ENCODE measurements at places on chromosomes 1 and 21. TPM values are rescaled to one million over a fixed set of nuclear protein-coding genes. Genes with fewer than 3 reads are reported as not detected.

GRCh38 chr1:110136911-110137310, 13.4 kb upstream of the SLC6A17 start:
- no peak for DNase-seq

DNA sequence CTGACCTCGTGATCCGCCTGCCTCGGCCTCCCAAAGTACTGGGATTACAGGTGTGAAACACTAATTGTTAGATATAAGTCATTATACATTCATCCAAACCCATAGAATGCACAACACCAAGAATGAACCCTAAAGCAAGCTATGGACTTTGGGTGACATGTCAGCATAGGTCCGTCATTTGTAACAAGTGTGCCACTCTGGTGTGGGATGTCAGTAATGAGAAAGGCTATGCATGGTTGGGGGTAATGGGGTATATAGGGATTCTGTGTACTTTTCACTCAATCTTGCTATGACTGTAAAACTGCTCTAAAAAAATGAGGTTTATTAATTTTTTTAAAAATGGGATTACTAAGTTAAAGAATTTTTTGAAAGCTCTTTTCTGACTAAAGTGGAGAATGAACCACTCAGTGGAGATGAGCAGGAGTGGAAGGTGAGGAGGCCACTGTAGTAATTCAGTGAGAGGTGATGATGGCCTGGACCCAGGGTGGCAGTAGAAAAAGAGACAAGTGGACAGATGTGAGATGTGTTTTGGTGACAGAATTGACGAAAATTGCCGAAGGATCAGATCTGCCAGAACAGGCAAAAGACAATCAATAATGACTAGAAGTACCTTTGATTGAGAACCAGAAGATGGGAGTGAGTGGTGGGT, 21.3 kb upstream of the S1PR1 start:
- no peak for DNase-seq

DNA sequence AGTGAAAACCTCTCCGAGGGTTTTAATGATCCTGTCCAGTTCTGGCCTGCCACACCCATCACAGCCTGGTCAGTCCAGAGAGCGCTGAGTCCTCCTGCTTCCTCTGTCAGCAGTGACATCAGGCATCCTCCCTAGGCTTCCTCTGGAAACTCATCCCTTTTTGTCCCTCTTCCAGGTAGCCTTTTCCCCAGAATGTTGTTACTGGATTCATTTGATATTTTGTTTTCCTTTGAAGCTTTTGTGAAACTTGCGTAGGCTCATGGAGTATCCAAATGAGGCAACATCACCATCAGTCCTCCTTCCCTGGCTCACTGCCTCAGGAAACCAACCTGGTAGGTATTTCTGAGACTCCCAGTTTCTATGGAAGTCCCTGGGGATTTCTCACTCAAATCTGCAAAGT, 27.0 kb upstream of the IGSF3 start:
- no peak for DNase-seq

- no peak for DNase-seq
Measured at GRCh38 chr1:77768006-77768405, 8.4 kb upstream of the USP33 start.

DNA sequence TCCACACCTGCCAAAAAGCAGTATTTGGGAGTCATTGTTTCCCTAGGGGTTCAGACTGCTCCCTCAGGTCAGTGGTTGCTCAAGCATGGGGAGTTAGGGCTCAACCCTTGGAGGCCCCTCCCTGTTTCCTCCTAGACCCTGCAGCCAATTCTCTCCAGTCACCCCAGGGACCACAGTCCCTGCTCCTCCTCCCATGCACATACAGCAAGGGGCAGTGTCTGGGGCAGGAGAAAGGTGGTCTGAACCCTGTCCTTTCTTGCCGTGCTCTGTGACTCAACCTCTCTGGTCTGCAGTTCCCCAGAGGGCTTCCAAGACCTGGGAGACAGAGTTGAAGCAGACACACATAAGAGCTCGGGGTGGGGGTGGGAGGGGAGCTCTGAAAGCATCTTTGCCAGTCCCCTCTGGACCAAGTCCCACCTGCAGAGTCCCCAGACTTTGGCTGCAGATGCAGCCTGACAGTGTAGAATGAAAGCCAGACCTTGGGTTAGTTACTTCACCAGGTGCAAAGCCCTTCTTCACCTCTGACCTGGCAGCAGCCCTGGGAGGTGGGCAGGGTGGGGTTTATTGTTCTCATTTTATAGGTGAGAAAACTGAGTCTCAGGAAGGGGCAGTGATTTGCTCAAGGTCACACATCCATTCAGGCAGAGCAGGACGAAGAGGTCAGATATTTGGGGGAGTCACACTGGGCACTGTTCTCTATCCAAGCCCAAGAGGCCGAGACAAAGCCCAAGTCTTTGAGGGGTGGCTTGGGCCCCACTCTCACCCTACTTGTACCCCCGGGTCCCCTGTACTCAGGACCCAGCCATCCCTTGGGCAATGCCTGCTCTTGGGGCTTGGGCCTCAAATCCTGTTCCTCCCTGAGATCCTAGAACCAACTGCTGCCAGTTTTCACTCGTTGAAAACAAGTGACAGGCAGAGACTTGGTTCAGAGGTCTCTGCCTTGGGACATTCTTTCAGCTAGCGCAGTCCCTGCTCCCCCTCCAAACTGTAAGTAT, 748 bp downstream of the PDZK1IP1 start:
- no peak for DNase-seq

ZFP69 gene
- 2.5 TPM for total RNA-seq

KANK4 gene
- total RNA-seq: 4.0 TPM

Measured in left cardiac atrium (tissue), 4 donors.